ENCODE measurements at places on chromosomes 7 and 10.

GRCh38 chr7:73569042-73569608, 9.3 kb downstream of the TBL2 start:
- no peak for DNase-seq

DNA sequence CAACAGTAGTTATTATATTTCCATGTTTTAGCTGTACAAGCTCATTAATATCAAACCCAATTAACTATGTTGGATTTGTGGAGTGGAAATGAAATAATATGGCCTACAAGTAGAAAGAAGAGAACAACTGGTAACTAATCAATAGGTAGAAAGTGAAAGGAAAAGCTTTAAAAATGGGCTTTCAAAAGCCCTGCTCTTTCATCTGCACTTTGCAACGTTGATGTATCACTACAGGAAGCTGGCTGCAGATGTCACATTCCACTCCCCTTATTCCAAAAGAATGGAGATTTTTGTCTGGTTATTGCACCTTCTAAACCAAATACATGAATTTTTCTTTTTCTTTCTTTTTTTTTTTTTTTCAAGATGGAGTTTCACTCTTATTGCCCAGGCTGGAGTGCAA, 11.7 kb upstream of the MKI67 start:
- no peak for DNase-seq

GRCh38 chr7:30186725-30187124, 51.9 kb downstream of the MTURN start:
- DNase-seq = no peak

DNA sequence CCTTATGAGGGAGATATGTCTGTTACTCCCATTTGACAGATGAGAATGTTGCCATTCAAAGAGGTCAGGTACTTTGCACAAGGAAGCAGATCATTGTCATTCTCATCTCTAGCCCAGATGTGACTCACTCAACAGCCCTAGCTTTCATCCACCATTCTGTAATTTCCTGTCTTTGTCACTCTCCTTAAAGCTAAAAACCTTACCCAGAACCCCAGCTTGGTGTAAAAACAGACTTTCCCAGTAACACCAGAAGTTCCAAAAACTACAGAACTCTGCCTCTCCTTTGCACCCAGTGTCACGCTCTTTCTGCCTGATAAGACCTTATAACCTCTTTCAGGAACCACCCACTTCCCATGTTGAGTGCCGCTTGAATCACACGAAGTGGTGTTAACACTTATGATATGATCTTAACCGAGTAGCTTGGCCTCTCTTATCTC, 89.1 kb upstream of the SP4 start:
- DNase-seq = peak; percentile 42

DNA sequence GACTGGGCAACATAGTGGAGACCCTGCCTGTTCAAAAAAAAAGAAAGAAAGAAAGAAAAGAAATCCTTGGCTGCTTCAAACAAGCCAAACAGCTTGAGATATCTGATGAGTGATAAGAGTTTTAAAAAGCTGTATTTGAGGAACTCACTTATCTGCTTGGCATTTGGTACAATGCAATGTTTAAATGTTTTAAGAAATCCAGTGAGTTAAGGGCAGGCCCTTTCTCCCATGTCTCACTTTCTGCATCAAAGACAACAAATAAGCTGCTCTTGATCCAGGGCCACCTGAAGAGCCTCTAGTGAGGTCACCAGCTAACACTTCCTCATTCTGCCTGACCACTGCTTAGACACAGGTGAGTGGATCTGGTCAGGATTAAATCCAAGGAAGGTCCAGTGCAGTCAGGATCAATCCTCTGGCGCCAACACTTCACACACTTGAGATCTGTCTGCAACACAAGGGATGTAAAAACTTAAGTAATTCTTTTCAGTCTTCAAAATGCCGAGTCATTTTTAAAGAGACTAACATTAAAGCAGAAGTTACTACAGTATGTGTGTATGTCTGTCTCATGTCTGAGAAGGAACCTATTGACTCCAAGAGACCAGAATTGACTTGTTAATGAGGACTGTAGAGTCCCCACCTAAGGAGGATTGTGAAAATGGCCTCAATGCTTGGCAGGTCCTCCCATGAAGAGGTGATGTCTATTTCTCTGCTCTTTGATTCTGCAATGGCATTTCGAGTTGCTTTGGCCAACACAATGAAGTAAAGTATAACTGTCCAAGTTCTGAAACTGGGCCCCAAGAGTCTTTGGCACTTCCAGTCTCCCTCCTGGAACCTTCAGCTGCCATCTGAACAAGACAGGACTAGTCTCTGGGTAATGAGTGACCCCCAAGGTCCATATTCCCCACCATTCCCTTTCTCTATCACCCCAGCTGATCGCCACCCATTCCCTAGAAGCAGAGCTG, 43.1 kb downstream of the CREB3L2 start:
- DNase-seq = peak; percentile 33
